ENCODE measurements at places on chromosomes 6 and 20.

DNA sequence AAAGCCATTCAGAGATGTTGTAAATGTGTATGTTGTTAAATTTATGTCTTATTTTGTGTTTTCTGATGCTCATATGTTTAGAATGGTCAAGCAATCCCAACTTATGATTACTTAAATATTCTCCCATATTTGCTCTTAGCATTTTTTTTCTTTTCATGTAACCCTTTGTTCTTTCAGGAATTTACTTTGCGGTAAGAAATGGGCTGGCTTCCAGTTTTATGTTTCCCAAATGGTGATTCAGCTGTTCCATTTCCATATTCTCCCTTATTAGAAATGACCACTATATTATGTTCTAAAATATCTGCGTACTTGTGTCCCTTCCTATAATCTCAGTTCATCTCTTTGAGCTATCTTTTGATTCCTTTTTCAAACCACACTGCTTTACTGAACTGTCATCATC lies 113.7 kb downstream of the CDH26 start:
- no peak for DNase-seq

GRCh38 chr6:25874118-25874517 lies at the start of gene SLC17A3:
SLC17A3 (minus strand) TSS chr6:25874243; CDS start chr6:25868387, 5,856 bp downstream.
- no peak for DNase-seq

GRCh38 chr6:89132057-89132456 lies 13.8 kb upstream of the PM20D2 start:
- no peak for DNase-seq

DNA sequence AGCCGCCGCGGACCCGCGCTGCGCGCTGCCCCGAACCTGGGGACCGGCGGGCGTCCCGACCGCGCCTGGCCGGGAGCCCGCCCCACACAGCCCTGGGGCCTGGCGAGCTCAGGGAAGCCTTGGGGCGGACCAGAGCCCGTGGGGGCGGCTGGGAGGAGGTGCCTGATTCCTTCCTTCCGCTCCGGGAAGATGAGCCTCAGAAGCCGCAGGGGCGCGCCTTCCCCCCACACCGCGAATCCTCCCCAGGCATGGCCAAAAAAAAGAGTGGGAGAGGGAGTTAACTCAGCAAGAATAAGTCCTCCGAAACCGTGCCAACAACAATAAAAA lies at the start of gene CBLN4:
Gene CBLN4, minus strand, starts transcription at position 131 of the 327 bp plus-strand sequence. CDS start 1,348 bp downstream, outside the sequence.
- DNase-seq = no peak

GRCh38 chr6:17466707-17467106 lies 73.3 kb downstream of the CAP2 start:
- no peak for DNase-seq

Measured in skeletal muscle cell (primary cell).